ENCODE measurements at places on chromosomes 5 and 9.

GRCh38 chr5:154373326-154373725 lies 72.5 kb upstream of the SAP30L start:
- no peak for DNase-seq

GRCh38 chr9:126705767-126706697 lies 92.3 kb downstream of the LMX1B start:
- DNase-seq: no peak

GRCh38 chr9:113953531-113953930 lies 77.4 kb downstream of the ZNF618 start:
- no peak for DNase-seq

DNA sequence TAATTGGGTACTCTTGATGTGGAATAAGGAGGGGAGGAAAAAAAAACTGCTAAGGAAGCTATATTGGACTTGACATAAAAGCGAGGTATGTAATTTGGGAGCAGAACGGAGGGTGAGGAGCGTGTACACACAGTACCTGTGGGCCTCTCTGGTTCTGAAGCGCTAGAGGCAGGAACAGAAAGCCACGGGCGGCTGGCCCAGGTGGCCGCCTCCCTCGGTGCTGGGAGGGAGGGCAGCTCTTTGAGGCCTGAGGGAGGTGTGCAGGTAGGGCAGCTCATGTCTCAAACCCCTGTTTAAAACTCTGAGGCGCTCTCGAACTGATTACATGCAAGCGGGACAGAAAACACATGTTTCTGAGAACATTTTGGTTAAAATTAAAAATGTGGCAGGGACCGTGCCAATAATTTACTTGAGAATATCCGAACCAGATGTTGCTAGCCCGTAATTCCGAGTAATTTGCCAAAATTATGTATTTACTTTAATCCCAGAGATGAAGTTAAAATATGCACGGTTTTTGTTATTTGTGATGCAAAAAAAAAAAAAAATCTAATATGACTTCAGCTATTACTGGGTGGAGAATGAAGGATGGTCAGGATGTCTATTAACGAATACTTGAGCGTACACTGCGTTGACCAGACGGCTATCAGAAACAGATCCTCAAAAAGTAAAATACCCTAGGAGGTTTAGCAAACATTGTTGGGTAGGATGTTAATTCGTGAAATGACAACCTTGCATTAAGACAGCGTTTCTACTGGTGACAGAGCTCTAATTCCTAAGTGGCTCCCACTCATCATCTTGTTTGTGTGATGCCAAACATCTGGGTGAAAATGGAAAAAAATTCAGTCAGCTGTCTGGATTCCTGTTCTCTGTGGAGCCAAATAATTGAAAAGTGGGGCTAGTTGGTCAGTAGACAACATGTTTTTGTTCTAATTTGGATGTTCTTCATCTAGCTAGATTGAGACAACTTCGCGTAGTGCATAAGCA lies 24.4 kb upstream of the STC2 start:
- DNase-seq: no peak

DNA sequence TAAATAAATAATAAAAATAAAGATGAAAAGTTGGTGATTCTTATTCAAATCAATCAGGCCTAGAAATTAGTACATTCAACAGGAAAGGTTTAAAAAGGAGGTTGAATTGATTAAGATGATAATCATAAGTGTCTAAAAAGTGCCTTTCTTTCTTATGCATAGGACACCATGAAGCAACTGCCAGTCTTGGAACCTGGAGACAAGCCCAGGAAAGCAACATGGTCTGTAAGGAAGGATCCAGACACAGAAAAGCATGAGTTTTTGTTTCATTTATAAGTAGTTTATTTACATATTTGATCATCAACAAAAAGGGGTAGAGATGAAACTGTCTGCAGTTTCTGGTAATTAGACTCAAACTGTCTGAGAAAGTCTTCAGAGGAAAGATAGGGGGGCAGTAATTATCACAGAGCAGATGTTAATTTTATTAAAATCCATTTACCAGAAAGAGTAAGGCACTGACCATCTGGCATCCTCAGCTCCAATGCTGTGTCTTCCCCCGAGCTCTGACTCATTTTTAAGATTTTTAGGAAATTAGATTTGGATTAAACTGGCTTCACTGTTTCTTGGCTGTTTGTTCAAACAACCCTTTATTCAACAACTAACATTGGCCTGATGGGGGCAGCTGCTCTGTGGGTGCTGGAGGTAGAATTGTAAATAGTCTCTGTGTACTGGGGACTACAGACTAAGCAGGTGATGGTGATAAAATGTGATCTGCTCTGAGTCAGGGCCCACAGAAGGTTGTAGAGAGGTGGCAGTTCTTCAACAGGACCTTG lies 2.7 kb downstream of the RABEPK start:
- DNase-seq: no peak

DNA sequence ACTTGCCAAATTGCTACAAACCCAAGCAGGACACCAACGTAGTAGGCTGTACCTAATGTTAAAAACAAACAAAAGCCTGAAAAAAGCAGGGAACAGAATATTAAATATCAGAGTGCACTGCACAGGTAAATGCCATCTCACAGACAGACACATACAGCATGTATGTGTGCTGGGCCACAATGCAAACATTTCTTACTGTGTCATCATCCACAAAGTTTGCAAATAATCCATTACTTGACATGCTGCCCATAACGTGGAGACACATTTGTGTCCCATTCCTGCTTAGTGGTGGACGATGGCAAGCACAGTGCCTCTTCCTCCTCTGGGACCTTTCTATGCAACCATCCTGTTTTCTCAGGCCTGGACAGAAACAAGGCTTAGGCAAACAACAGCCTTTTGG lies 44.7 kb downstream of the GOLM1 start:
- no peak for DNase-seq

DNA sequence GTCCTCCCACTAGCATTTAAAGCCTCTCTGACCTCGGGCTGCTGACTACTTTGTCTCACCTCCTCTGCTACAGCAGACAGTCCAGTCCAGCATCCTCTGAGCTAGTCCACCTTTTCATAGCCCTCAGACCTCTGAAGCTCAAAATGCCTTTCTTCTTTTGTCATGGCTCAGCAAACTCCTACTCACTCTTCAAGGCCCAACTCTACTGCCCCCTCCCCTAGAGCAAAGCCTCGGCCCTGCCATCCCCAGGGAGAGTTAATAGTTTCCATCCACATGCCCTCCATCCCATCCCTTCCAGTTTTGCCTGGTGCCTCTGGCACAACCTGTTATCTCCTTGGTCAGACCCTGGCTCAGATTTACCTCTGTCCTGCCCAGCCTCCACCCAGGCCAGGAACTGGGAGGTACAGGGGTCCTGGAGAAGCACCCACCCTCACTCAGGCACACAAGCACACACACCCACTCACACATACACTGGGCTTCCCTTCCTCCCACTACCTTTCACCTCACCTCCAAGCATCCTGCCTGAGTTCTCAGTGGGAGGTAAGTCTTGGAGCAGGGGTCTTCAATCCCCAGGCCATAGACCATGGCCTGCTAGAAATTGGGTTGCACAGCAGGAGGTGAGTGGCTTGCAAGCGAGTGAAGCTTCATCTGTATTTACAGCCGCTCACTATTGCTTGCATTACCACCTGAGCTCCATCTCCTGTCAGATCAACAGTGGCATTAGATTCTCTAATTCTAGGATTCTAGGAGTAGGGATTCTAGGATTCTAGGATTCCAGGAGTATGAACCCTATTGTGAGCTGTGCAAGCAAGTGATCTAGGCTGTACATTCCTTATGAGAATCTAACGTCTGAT lies 18.1 kb downstream of the PDLIM4 start:
- DNase-seq: no peak

DNA sequence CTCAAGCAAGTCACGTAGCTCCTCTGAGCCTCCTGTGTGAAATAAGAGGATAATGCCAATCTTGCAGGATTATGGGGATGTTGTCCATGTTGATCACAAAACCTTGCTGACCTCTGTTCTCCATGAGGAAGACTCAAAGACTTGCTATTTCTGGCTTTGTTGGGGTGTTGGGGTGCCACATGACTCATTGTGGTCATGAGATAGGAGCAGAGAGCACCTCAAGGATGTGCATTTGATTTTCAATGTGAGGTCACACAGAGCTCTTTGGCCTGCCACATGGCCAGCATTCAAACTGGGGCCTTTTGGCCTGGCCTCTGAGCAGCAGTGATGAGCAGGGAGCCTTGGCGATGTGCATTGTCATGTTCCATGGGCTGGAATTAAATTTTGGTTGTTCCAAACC lies 380.3 kb downstream of the GADD45G start:
- DNase-seq: no peak

DNA sequence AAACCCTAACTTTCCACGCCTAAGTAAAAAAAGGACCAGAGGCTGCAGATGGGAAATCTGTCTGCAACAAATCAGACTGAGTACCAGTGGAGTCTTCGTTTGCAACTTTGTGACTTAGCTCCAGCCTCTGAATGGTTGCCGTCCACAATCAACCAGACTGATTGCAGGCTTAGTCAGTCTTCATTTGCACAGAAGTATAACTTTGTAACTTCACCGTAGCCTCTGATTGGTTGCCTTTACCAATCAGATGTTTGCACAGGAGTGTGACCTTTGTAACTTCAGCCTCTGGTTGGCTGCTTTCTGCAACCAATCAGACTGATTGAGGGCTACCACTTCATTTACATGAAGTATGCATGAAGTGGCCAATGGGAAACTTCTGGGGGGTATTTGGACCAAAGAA lies 53.7 kb downstream of the TGFBR1 start:
- no peak for DNase-seq

GRCh38 chr5:115723220-115723619 lies 93.2 kb downstream of the CDO1 start:
- no peak for DNase-seq

- no peak for DNase-seq
Measured at GRCh38 chr5:164052536-164053093, 547.2 kb downstream of the MAT2B start.

DNA sequence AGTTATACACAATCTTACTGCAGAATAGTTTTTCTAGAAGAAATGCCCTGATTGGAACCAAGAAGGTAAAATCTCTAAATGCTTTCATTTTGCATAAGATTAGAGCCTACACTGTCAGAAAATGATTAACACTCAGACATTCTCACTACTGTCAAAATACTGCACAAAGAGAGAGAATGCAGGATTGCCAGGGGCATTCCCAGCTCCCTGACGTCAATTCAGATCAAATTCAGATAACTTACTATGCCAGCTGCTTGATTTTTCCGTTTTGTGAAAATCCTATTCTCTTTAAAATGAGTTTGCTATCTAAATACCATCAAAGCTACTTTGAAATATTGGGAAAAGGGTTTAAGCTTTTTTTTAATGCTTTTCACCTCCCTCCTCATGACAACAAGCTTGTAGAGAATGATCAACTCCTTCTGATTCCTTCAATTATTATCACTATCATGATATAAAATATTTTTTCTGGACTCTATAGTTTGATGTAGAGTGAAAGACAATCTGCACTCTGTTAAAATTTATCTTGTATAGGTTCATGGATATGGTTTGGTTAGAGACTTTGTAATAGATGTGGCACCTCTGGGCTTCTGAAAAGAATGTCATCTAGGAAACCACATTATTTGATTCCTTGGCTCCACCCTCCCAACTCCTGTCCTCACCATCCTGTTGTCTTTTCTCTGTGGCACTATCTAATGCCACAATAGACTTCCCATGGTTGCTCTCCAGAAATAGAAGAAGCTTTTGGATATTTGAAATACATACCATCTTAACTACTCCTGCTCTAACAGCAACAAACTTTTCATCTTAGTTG lies 407.7 kb downstream of the PDE4D start:
- no peak for DNase-seq

DNA sequence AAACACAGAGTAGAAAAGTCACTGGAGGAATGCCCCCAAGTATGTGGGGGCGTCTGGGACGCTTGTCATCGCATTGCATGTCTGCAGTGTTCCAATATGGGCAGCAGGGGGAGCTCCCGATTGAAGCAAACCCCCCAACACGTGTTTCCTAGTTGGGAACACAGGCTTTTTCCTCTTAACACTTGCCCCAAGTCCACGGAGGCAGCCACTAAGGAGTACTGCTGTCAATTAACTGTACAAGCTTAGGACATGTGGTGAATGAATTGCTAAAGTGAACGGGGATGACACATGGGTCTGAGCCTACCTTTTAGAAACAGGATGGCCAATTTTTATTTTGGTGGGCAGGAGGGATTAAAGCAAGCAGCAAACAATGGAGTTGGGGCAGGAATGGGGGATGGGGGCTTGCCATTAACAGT lies 2.2 kb downstream of the GABRB2 start:
- no peak for DNase-seq

DNA sequence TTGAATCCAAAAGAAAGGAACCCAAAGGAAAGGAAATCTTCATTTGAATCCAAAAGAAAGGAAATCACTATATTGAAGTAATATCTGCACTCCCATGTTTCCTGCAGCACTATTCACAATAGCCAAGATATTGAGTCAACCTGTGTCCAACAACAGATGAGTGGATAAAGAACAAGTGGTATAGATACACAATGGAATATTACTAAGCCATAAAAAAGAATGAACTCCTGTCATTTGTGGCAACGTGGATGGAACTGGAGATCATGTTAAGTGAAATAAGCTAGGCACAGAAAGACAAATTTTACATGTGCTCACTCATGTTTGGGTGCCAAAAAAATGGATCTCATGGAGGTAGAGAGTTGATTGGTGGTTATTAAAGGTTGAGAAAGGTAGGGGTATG lies 57.8 kb upstream of the STOM start:
- no peak for DNase-seq

DNA sequence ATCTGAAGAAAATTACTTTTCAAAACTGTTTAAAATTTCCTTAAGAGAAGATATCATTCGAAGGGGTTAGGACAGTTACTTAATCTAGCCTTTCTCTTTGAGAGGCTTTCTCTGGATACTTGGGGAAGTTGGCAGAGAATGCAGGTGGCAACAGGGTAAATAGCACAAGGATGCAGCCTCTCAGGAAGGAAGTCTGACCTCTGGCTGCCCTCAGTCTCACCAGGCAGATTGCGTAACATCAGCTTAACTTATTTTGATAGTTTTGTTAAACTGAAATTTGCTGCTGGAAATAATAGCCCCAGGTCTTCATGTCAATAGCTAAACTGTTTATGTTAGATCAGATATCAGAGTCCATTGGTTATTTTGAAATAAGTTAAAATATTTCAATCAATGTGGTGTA lies 20.4 kb downstream of the CCDC192 start:
- DNase-seq: no peak

GRCh38 chr5:112210430-112211005 lies 208.6 kb downstream of the EPB41L4A start:
- no peak for DNase-seq

DNA sequence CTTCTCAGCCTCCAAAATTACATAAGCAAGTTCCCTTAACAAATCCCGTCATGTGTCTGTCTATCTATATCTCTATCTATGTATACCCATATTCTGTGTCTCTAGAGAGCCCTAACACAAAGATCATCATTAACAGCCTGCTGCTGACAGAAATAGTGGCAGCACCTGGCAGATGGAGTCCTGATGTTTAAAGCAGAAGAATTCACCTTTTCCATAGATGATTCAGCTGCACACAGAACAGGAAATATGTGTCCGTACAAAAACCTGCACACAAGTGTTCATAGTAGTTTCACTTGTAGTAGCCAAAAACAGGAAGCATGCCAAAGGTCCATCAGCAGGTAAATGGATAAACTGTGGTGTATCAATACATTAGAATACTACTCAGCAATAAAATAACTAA lies 45.0 kb upstream of the ACO1 start:
- DNase-seq: no peak

GRCh38 chr9:93903886-93904648 lies 51.1 kb downstream of the BARX1 start:
- no peak for DNase-seq

GRCh38 chr9:127130661-127131538 lies 8.5 kb upstream of the ANGPTL2 start:
- peak; percentile 91 for DNase-seq

Data from GM04503 (cell line).